Motor neuron (in vitro differentiated cells): ENCODE measurements at places on chromosomes 2 and 18.

- no peak for ATAC-seq
Observed at GRCh38 chr2:220011859-220012258, 384.4 kb downstream of the SLC4A3 start.

GRCh38 chr2:152518641-152519580 is 183.9 kb downstream of the FMNL2 start:
- ATAC-seq, result no peak

DNA sequence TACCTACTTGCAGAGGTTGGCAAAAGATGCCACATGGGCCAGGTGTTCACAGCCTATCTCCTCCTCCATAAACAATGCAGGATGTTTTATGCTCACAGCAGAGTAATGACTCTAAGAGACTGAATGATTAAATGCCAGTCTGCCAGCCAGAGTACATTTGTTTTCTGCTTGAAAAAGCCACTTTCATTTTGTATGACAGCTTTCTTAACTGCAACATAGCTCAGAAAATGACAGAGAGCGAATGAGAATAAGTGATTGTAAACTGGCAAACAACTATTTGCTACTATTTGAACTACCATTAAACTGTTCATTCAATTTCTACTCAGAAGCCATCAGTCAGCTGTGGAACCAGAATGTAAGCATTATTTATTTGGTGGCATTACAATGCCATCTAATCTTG is 50.6 kb upstream of the DCC start:
- ATAC-seq, result no peak

DNA sequence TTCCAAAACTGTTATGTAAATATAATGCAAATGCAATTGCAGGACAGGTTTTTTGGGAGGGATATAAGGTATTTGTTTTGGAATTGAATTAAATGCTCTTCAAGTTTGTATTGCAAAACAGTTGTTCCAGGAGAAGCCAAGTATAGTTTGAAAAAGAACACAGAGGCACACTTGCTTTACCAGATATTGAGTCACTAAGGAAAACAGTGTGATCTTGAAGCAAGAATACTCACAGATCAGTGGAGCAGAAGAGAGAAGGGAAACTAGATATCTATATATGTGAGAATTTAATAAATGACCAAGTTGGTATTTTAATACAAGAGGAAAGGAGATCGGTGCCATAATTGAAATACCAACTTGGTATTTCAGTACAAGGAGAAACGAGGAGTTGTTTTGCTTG is 178.9 kb downstream of the CAPN13 start:
- ATAC-seq, result no peak

DNA sequence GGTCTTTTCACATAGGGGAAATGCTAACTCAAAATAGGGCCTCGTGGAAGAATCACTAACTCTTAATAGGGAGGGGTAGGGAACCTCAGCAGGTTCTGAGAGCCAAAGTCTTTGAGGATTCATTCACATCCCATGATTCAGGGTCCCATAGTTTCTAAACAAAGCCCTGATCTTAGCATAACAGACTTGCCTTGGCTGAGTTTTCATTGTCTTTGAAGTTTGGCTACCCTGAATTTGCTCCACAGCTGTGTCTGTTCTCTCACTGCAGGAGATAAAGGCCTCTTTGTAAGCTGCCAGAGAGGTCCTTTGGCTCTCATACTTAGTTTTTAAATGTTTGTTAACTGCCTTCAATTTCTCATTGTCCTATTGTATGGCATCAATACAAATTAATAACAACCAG is 54.5 kb downstream of the ZDBF2 start:
- ATAC-seq, result peak; percentile 54
